ENCODE measurements at places on chromosomes 3 and 15. TPM values are rescaled to one million over a fixed set of nuclear protein-coding genes. Genes with fewer than 3 reads are reported as not detected.

The SLC35G2 gene
- total RNA-seq, result 6.7 TPM

The KBTBD13 gene
- total RNA-seq, result 0.17 TPM

GRCh38 chr3:126551839-126552687 lies 6.7 kb downstream of the C3orf22 start:
- peak; percentile 29 for DNase-seq

GRCh38 chr15:62105266-62105665 lies 38.5 kb downstream of the C2CD4A start:
- no peak for DNase-seq

All from H7 (cell line).